ENCODE measurements at places on chromosomes 5 and 9. TPM values are rescaled to one million over a fixed set of nuclear protein-coding genes. Genes with fewer than 3 reads are reported as not detected.

The ATOSB gene
- 39.7 TPM for total RNA-seq

DNA sequence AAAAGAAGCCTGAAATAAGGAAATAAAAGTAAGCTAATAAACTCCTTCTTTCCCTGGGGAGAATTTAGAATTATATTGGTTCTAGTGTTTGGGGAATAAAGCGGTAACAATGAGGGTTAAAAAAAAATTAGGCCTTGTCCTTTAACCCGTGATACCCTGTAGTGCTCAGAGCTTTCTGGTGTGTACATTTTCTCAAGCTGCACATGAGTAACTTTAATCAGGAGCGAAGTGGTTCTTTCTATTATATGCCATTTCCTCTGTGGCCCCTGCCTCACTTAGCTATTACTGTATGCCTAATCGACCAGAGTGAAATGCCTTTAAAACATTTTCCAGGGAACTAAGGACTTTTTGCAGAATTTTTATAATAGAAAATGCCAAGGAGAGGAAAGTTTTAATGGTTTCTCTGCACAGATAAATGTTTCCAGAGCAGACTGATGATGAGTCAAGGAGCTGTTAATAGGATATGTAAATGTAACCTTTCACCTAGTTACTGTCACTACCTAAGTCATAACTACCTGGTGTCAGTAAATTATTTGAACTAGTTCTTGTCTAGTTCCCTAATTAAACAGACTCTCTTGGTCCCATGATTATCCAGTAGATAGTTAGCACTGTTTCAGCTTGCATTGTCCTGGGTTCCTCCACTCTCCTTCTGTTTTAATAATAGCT is 7.6 kb downstream of the PAM start:
- H3K4me1 ChIP-seq, result peaks cover 51% of the 10 kb centered on the region
- H3K27me3 ChIP-seq, result no peaks in the 10 kb centered on the region
- peak overlapping the region; percentile 34 for H3K27ac ChIP-seq

DNA sequence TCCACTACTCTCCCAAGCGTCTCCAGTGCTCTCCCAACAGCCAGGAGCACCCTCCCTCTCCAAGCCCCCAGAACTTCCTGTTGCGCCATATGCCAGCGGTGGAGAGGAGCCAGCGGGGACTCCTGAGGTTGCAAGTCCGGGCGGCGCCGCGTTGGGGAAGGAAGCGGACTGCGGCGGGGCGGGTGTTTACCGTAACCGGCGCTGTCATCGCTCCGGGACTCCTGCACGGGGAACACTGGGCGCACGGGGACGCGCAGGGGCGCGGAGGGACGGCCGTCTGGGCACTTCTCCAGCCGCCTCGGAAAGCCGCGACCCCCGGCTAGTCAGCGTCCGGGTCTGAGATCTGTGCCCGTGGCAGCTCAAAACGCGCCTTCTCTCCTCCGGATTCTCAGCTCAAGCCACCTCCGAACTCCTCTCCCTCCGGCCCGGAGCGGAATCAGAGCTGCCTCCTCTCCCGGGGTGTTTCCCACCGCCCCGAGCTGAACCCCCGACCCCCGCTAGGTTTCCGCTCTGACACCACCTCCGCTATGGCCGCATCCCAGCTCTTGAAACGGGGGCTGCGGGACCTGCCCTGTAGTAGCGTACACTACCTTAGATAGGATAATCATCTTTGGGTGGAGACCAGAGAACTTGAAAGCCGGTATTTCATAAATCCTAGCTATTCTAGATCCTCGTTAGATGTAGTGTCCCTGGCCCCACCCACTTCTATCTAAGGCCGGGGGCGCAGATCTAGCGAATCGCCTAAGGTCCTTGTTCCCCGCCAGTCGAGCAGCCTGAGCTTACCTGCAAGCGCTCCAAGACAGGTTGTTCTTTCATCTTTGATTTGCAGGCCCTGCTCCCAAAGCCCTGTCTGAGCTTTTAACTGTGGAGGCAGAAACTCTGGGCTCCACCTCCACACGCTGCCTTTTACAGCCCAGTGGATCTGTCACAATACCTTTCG is at the start of gene TRPM6:
Gene TRPM6 (minus strand): TSS at position 881 of the 940 bp plus-strand sequence. CDS start 65 bp downstream, at position 816.
- H3K27ac ChIP-seq, result peak within 1 kb of the TSS; percentile 20
- H3K4me1 ChIP-seq, result peaks cover 12% of the 10 kb centered on the region
- peaks cover 25% of the 10 kb centered on the region for H3K27me3 ChIP-seq
- no peaks in the 10 kb centered on the region for H3K36me3 ChIP-seq

GRCh38 chr5:180353048-180353979 is at the start of gene GFPT2:
GFPT2 (minus strand) TSS chr5:180353336; CDS start chr5:180353217, 119 bp downstream.
- H3K27ac ChIP-seq, result no peak within 1 kb of the TSS
- no peak for DNase-seq
- peaks cover 25% of the 10 kb centered on the region for H3K4me1 ChIP-seq
- H3K4me3 ChIP-seq, result peak within 1 kb of the TSS; percentile 77
- H3K36me3 ChIP-seq, result no peaks in the 10 kb centered on the region

The CCDC69 gene
- 1.2 TPM for total RNA-seq

The MZB1 gene
- total RNA-seq, result not detected

- no peaks in the 10 kb centered on the region for H3K27me3 ChIP-seq
- H3K27ac ChIP-seq, result peak overlapping the region; percentile 96
- DNase-seq, result no peak
- H3K4me1 ChIP-seq, result peaks cover 52% of the 10 kb centered on the region
Observed at GRCh38 chr5:157516626-157517325, 56.8 kb downstream of the NIPAL4 start.

The SOHLH1 gene
- total RNA-seq, result not detected
